Nephron progenitor cell (in vitro differentiated cells): ENCODE measurements at places on chromosomes 3 and 15.

- peak; percentile 25 for DNase-seq
Observed at GRCh38 chr3:32937331-32937730, 14.1 kb upstream of the CCR4 start.

DNA sequence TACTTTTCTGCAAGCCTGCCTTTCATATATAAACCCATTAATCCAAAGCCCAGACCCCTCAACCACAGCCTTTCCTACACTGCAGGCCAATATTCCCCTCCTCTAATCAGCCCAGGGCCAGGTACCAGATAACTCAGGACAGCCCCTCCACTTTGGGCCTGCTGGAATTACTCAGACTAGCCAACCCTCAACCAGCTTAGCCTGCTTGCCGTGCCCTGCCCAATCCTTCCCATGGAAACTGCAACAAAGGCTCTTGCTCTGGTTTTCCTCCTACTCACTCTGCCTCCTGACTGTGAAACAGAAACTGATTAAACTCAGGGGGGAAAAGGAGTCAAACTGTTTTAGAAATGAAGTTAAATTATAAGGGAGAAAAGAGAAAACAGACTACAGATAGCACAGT lies 248.1 kb downstream of the KLF13 start:
- DNase-seq = no peak

GRCh38 chr3:115792206-115792955 lies 169.1 kb downstream of the GAP43 start:
- no peak for DNase-seq

DNA sequence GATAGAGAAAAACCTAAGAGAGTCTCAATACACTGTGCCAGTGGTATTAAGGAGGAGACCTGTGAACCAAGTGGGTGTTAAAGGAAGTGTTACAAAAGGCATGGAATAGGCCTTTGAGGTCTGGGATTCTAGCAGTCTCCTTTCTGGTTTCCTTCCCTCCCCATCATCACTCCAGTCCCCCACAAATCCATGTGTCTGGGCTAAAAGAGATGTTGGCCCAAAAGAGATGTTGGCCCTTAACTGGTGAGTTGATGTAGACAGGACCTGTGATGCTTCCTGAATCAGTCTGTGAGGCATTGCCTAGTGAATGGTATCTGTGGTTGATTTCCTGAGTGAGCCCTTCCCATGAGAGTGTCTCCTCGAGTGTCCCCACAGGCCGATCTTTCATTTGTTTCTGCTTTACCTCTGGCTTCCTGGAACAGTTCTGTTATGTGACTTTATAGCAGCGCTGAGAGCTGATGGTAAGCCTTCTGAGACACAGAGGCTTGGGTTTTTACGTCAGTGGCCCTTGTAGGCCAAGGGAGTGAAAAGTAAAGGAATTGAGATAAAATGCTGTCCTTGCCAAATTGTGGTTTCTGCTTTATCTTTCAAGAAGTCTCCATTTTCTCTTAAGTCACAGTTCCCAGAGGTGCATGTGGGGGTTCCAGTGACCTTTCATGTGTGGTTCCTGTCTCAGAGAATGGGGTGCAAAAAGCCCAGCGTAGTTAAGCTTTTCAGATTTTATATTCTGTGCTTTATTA lies 87.8 kb downstream of the KLHL25 start:
- DNase-seq = no peak

DNA sequence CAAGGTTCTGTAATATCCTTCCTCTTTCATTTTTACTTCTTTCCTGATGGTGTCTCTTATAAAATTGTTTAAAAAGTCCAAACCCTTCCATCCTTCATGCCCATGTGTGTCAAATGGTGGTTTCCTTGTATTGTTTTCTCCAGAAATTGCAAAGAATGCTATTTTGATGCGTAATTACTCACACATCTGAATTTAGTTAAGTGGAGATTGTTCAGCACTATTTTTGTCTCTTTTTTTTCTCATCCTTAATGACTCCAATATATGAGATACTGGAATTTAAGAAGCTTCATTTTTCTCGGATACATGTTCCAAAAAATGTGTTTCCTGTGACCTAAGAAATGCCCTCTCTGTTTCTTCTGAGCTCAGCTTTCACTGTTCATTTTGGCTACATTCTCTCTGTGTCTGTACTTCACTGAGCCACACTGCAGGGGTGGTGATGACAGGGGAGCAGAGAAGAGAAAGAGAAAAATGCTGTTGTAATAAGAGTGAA lies 799.8 kb downstream of the DIPK2A start:
- no peak for DNase-seq
